ENCODE measurements at places on chromosomes 16 and 17.

DNA sequence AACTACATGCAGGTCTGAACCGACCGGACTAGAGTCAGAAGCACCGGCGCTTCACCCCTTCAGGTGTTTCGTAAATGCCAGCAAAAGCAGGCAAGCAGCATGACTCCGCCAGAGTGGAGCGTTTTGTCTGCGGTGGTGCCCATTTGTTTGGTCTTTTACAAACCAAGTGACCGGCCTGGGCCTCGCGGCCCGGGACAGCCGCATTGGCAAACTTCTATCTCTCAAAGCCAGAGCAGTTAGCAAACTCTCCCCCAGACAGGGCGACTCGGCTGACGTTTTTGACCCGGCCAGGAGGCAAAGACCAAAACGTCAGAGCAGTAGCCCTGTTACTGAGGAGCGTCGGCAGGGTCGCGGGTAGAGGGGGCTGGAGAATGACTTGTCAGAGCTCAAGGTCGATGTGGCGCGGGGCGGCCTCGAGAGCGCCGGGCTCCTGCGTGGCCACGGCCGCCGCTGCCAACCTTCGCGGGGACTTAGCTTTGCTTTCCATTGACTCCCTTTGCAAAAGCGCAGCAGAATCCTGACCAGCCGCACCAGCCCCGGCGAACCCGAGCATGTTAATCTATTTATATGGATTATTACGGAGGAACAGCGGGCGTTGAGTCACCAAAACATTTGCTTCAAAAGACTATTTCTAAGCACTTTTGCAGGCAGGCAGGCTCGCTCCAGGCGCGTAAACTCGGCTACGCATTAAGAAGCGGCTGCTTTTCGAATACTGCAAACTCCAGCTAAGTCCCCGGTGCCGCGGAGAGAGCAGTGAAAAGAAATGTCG, 763 bp upstream of the SOX9 start:
- no peak for DNase-seq

GRCh38 chr17:51674579-51675255, 414.4 kb downstream of the UTP18 start:
- no peak for DNase-seq

- DNase-seq, result no peak
Observed at GRCh38 chr16:54237-54581, 581 bp downstream of the SNRNP25 start.

DNA sequence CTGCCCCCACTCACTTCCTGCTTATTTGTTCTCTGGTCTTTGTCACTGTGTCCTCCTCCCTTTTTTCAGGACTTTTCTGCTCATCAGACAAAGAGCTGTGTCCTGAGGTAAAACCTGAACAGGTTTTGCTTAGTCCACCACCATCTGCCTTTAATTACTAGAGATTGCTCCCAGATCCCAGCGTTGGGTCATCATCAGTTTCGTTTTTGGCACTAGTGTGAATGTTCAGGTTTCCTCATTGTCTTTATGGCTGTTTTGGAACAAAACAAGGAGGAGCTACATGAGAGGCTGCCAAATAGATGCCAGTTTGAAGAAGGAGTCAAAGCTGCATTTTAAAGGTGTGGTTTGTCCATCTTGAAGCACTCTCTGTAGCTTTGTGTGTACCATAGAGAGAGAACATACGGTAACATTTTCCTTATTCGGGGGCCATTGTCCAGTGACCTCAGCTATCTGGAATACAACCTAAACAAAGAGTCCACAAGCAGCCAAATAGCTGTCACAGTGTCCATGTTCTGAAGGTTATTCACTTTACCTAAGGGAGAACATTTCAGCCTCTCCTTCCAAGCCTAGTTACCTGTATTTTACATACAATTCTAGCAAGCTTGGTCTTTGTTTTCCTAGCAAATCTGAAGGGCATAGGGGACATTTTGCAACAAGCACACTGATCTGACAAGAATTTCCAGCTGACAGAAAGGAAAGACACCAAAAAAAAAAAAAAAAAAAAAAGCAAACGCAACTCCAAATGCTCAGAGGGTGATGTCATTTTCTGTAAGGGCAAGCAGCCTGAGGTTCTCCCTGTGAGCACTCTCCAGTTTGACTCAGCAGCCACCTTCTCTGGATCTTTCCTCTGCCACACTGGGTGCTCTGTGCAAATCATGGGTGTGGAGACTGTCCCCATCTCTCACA, 196.1 kb downstream of the NTN1 start:
- no peak for DNase-seq

DNA sequence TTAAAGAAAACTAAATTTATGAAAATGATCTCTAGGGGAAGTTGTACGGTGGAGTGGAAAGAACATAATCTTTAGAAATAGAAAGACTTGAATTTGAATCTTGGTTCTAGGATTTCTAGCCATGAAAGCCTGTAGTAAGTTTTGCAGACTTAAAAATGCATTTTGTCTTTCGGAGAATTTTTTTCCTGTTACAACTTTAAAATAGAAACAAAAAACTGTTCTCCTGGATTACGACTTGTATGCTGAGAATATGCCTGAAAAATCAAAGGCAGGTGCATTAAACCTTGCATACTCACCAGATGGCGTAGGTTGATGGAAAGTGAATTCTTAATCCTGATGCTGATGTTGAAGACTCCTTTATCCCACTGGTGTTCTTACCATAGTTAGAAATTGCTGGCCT, 7.5 kb upstream of the MPHOSPH6 start:
- DNase-seq, result no peak

- no peak for DNase-seq
Observed at GRCh38 chr17:28738680-28739384, 5.0 kb upstream of the TRAF4 start.

GRCh38 chr17:62627219-62627903, at the start of gene MRC2:
Gene MRC2, plus strand, starts transcription at chr17:62627670. Its CDS starts 133 bp downstream, at chr17:62627803.
- DNase-seq, result no peak

- DNase-seq, result no peak
Observed at GRCh38 chr17:61240851-61241468, 158.7 kb upstream of the TBX2 start.

- DNase-seq, result no peak
Observed at GRCh38 chr16:695355-696089, 5.3 kb upstream of the WDR24 start.

DNA sequence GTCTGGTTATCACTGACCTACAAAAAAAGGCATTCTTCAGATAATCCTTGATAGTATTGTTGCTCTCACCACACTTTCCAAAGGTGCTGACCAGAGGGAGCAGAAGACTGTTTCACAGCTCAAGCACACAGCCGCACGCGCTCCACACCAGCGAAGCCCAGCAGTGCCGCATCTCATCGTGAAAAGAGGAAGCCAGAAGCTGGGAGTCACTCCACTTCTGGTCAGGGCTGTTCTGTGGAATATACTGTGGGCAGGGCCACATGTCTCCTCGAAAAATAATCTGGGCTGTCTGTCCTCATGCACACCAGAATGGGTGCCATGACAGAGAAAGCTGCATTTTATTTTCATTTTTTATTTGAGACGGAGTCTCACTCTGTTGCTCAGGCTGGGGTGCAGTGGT, 7.3 kb upstream of the PRSS36 start:
- DNase-seq, result no peak
